ENCODE measurements at places on chromosomes 6 and 20.

GRCh38 chr6:31689249-31690110 lies 8.6 kb upstream of the LY6G5C start:
- DNase-seq, result no peak

- no peak for DNase-seq
Observed at GRCh38 chr20:41138475-41139226, 1.3 kb downstream of the PLCG1 start.

- DNase-seq, result no peak
Observed at GRCh38 chr6:29656798-29657197, at the start of gene MOG. MOG (plus strand) TSS chr6:29657092; CDS start chr6:29657210, 118 bp downstream.

DNA sequence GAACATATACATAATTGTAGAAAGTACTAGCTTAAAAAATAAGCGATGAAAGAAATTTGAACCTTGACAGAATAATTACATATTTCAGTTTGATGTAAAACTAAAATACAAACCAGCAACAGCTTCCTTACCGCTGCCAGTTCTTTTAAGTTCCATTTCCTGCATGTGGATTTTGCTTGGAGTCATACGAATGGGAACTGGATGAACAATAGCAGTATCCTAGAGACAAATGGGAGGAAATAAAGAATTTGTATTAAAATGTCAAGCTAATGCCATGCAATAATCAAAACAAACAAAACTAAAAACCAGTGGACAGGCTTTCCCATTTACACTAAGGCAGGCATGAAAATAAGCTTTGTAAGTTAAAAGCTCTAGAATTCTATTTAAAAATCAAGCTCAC lies 67.1 kb downstream of the REPS1 start:
- no peak for DNase-seq

DNA sequence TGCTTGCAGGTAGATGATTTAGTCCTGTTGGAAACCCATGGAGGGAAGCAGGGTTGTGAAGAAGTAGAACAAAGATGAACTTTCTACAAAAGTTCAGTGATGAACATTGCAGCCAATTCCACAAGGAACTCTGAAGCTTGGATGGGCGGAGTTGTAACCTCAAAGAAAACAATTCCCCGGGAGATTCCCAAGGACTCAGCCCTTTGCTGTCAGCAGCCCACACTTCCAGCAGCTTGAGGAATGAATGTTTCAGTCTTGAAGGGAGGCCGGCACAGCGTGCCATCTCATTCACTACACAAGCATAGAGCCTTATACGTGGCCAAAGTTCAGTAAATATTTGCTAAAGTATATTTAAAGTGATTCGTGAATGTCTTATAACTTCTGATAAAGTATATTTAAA lies 269.4 kb downstream of the NKAIN2 start:
- no peak for DNase-seq

DNA sequence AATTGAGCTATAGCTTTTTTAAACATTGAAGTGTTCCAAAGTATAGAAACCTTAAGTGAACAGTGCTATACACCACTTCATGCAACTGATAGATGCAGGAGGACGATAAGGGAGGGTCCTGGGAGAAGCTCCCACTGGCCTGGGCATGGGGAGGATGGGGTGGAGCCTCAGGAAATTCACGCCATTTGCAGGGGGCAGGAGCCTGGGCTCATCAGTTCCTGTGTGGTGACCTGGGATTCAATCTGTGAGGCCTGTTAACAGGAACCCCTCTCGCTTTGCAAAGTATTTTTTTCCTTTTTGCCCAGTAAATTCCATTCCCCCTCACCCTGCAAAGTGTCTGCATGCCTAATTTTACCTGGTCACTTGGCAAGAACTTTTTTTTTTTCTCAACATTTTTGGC lies 11.0 kb upstream of the ASCC3 start:
- no peak for DNase-seq

DNA sequence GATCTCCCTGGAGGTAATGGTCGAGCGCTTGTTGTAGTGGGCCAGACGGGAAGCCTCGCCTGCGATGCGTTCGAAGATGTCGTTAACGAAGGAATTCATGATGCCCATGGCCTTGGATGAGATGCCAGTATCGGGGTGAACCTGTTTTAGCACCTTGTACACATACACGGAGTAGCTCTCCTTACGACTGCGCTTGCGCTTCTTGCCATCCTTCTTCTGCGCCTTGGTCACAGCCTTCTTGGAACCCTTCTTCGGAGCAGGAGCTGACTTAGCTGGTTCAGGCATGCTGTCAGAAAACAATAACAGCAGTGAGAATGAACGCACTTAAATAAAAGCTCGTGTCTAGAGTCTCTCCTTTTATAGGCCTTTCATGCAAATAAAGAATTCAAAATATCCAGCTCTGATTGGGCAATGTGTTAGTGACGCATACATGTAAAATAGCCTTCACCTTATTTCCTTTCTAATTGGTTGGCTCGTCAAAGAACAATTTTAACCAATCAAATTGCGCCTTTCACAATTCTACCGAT lies 129.2 kb downstream of the HFE start:
- no peak for DNase-seq

GRCh38 chr20:34242879-34243278 lies 1.7 kb downstream of the ASIP start:
- DNase-seq, result no peak

GRCh38 chr6:84052204-84052882 lies 18.8 kb downstream of the MRAP2 start:
- DNase-seq, result no peak

DNA sequence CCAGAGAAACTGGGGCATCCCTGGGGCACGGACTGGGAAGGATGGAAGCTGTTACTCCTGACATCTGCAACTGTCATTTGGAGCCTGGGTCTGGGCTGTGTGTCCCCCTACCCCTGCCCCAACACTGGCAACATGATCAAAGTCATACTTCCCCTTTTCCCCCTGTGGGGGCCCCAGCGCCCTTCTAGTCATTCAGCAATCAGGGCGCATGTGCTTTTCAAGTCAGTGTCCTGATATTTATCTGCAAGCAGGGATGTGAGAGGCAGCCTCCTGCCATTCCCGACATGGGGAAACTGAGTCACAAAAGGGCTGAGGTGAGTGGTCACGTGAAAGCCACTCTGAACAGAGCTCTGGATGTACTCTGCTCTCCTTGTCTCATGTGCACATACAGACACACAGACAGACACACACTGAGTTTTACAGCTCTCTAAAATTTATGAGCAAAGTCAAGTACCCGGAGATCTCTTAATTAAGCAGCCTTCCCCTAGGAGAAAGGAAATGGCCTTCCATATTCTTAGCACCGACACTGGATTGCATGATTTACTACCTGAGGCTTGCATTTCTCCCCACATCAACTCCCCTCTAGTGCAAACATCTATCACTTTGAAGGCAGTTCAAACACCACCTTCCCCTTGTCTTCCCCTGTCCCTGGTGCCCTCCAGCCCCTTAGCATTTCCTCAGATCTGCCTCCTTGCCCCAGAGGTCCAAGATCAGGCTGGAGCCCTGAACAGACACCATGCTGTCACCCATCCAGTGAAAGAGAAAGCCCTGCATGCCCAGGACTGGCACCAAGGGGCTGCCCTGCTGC lies 170.7 kb downstream of the CDC5L start:
- no peak for DNase-seq

DNA sequence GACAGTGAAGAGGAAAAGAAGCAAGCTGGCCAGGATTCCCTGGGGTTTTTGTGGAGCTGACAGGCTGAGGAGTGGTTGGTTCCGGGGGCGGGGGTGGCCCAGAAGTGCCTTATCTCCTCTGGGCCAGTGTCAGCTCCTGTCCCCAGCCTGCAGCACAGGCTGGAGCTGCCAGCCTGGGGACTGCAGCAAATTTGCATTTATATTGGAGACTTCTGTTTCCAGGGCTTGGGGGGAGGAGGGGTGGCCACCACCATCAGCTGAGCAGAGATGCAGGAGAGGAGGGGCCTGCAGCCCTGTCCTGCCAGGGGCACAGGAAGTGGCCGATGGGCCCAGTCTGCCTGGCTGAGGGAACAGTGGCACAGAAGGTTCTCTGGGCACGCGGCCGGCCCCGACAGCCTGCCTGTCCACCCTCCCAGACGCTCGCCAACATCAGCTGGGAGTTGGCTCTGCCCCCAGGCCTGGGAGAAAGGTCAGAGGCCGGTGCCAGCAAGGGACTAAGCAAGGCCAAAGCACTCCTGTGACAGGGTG lies 24.3 kb upstream of the SCRT2 start:
- DNase-seq, result no peak

DNA sequence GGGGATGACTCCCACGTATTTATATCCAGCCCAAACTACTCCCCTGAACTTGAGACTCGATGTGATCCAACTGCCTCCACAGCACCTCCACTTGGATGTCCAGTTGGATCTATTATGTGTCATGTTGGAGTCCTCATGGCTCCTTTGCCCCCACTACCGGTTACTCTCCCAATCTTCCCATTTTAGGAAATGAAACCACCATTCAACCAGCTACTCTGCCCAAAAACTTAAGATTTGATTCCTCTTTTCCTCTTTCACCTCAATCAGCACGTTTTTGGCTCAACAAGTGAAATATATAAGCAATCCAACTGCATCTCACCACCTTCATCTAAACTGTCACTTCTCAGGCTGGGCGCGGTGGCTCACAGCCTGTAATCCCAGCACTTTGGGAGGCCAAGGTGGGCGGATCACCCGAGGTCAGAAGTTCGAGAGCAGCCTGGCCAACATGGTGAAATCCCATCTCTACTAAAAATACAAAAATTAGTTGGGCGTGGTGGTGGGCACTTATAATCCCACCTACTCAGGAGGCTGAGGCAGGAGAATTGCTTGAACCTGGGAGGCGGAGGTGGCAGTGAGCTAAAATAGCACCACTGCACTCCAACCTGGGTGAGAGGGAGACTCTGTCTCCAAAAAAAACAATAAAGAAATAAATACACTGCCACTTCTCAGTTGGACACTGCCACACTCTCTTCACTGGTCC lies 3.4 kb downstream of the AHCY start:
- no peak for DNase-seq

- DNase-seq, result no peak
Observed at GRCh38 chr6:1412901-1413300, 23.5 kb downstream of the FOXF2 start.

DNA sequence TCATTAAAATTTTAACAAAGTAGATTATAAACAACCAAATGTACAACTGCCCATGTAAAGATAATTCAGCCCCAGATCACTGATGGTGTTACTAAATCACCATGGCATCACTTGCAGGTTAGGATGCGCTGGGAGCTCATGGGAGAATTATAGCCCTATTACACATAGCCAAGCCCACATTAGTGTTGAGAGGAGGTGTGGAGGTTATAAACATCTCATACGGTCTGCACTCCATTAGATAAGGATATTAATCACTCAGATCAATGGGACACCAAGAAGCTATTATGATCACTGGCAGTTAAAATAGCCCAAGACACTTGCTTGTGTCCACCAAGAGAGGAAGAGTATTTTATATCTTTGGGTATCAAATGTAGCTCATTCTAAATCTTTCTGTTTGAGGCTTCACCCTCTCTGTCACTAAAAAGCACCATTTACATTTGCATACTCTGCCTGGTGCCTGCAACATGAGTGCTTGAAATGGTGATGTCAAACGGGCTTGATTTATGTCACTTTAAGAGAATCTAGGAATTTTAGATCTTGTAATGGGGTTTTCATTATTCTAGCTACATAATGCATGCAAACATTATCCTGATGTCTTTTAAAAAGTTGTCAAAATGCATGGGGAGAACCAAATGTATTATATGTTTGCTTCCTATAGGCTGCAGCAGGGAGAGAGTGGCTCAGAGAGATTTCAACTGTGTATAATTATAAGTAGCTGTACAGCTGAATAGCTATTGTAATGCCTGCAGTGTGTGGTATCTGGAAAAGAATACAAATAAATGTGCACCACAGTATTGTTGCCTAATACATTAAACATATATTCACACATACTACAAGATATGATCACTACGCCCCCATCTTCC lies 654.1 kb upstream of the MARCKS start:
- DNase-seq, result no peak
